Cortex of kidney (tissue), 1 donor: ENCODE measurements at places on chromosomes 2 and 18.

GRCh38 chr2:235908826-235909225 is 259.4 kb downstream of the GBX2 start:
- DNase-seq: no peak

DNA sequence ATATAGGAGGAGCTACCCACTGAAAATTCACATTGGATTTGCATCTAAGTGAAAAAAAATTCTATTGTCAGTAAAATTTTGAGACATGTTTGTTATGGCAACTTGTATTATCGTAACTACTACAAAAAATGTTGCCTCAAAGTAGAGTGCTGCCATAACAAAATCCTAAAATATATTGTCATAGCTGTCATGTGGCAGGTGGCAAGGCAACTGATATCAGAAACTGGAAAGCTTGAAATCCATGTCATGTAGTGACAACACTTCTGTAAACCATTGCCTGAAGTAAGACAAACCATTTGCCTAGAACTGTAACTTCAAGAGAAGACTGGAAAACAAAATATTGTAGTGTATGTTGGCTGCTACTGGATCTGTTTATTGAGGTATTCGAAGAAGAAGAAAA is 697.5 kb upstream of the CELF4 start:
- DNase-seq: no peak

DNA sequence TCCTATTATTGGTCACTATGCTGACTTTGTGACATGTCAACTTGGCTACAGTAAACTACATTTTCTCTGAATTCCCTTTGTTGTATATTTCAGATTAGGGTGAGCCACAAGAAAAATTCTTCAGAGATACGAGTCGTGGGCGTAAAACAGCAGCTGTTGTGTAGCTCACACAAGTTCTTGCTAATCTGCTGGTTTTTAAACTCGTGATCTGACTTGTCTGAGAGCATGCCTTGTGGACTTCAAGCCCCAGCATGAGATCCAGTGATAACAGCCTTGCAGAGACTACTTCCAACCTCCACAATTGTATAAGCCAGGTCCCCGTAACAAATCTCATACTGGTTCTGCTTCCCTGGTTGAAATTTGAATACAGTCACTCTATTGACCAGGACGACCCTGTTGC is 259.8 kb upstream of the LYPD1 start:
- DNase-seq: no peak

DNA sequence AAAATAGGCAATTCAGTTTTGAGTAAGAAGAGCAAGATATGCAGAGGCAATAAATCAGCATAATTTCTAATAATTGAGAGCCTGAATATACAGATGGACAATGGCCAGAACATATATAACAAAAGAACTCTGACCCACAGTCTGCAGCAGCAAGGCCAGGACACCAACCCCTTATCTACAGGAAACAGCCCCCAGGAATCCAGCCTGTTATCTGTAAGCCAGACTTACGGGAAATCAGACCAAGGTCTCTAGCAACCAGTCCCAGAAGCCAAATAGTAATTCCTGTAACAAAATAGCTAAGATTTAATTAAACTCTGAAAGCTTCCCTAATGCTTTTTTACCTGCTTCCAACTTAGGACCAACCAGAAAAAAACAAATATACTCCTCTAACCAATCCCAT is 434.5 kb upstream of the GYPC start:
- no peak for DNase-seq

GRCh38 chr18:27750014-27750413 is 426.9 kb downstream of the CDH2 start:
- DNase-seq: no peak
